ENCODE measurements at places on chromosomes 11 and 22.
A peak's percentile ranks its signal among the peaks of the same experiment; 100 is the strongest.

GRCh38 chr22:47564651-47565434 is 802.4 kb downstream of the TBC1D22A start:
- DNase-seq = no peak

DNA sequence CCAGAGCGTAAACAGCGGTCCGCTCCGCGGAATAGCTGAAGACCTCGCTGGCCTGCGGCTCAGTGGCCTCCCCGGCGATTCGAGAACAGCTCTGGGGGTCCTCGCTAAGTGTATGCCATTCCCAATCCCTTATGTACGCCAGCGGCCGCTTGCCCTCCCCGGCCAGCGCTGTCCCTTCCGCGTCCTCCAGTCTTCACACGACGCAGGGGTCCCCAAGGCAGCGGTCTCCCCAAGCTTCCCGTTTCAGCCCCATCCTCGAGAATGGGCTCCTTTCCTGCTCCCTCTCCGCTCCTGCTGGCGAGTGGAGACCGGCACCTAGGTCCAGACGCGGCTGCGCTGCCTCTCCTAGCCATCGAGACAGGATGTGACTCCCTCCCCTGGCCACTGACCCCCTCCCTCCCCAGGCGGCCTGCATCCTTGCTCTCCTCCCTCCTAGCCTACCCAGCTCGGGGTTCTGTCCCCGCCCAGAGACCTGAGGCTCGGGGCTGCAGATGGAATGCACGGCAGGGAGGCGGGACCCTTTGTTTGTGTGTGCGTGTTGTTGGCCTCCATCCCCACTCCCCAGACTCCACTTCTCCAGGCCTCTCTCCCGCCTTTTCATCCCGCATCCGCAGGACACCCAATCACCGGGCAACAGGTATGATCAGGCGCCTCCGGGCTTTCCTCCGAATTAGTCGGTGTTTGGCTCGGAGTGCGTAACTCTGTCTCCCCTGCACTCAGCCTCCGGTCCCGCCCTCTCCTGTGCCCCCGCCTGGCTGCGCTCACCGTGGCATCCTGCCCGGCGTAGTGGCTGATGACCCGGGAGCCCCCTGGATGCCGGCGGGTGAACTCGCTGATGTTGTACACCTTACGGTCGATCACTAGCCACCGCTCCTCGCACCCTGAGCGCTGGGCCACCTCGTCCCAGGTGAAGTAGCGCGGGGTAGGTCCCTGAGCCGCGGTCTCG is 740 bp downstream of the FADS1 start:
- peak; percentile 54 for DNase-seq

- no peak for DNase-seq
Observed at GRCh38 chr22:39361496-39361895, 11.7 kb downstream of the SYNGR1 start.

- DNase-seq = no peak
Observed at GRCh38 chr11:722346-722811, 16.3 kb downstream of the EPS8L2 start.

GRCh38 chr11:89458716-89459115 is 32.5 kb downstream of the NOX4 start:
- no peak for DNase-seq

DNA sequence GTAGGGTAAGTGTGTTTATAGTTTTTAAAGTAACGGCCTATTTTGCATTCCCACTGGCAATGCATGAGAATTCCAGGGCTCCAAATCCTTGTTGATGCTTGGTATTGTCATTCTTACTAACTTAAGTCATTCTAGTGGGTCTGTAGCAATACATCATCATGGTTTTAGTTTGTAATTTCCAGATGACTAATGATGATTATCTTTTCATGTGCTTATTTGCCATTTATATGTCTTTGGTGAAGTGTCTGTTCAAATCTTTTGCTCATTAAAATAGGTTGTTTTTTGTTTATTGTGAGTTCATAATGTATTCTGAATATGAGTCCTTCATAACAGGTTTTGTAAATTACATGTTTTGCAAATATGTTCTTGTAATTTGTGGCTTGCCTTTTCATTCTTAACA is 31.2 kb downstream of the MTMR3 start:
- no peak for DNase-seq

DNA sequence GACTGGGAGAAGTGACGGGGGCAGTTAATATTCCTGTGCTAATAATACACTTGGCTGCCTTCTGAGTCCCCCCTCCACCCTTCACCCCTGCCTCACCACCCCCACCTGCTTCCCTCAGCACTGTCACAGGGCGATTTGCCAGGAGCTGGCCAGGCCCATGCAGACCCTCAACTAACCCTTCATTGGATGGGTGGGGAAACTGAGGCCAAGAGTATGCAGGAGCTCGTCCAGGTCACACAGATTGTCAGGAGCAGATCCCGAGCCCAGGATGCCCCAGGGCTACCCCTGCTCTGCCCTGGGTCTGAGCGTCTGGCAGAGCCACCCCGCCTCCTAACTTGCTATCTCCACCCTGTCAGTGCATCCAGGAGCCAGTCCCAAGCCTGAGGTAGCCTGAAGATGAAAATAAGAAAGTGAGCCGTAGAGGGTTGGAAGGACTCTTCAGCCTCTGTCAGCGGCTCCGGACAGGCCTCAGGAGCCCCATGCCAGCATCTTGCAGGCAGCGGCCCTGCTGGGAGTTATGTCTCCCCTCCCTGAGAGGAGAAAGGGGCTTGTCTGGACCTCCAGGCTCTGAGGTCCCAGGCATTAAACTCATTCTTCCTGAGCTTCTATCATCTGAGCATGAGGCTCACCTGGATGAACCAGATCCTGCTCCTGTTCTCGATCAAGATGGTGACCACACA is 6.2 kb downstream of the TPBGL start:
- DNase-seq = no peak

GRCh38 chr11:12116425-12117032 is 6.1 kb downstream of the MICAL2 start:
- DNase-seq = no peak

DNA sequence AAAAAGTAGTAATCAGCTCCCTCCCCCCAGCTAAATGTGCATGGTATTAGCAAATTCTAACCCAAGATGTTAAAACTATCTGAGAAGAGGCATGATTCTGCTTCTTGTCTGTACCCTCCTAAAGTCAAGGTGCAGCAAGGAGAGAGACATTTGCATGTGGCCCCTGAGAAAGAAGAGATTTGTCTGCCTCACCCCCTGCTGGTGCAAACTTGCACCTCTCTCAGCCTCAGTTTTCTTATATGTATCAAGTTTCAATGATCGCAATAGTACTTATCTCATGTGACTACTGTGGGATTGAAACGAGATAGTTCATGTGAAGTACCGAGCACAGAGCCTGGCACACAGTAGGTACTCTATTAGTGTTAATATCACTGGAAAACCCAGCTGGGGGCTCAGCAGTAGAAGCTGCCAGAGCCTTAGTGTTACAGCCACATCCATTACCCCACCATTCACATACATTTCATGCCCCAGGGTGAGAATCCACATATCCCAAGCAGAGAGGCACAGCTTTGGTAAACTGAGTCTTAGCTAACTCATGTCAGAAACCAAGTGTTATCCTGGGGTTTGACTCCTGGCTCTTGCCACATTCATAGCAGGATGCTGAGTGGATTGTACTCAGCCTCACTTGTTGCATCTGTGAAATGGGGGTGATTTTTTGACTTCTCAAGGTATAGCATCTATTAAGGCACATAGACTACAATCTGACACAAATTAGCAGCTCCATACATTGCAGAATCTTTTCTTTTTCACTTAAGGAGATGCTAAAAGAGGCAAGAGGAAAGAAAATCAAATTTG is 24.9 kb downstream of the CD44 start:
- DNase-seq = no peak

- DNase-seq = no peak
Observed at GRCh38 chr22:45088576-45088975, 75.1 kb upstream of the NUP50 start.

DNA sequence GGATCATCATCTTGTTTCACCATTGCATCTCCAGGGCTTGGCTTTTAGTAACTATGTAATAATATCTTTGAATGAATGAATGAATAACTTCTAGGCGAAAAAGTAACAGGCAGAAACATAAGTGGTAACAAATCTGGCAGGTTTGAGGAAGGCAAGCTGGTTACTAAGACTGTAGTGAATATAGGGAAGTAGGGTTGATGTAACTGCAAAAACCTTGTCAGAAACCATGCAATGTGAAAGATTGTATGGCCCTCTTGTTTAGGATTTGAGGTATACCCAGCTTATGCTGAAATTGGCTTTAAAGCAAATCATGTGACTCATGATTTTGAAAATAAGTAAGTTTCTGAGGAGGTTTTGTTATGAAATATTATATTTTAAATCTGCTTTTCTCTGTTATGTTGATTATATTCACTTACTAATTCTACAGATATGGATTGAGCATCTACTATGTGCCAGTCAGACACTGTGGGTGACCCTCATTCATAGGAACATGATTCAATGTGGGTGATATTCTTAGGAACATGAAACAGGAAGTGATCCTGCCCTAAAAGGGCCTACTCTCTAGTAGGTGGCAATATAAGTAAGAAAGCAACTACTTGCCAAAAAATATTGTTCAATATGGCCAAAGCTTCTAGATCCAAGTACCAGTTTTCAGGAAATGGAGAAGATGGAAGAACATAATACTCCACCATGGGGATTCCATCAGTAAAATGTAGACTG is 115.5 kb upstream of the CCDC90B start:
- no peak for DNase-seq

DNA sequence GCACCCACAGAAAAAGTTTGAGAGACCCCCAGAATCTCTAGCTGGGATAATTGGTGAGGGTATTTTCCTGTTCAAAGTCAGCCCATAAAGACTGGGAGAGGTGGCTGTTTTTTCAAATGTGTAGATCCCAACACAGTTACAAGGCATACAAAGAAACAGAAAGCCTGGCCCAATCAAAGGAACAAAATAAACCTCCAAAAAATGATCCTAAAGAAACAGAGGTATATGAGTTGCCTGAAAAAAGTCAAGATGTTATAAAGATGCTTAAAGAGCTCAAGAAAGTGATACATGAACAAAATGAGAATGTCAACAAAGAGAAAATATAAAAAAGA is 40.2 kb upstream of the MMP12 start:
- no peak for DNase-seq

- DNase-seq = no peak
Observed at GRCh38 chr22:45586651-45587405, 84.1 kb downstream of the FBLN1 start.

DNA sequence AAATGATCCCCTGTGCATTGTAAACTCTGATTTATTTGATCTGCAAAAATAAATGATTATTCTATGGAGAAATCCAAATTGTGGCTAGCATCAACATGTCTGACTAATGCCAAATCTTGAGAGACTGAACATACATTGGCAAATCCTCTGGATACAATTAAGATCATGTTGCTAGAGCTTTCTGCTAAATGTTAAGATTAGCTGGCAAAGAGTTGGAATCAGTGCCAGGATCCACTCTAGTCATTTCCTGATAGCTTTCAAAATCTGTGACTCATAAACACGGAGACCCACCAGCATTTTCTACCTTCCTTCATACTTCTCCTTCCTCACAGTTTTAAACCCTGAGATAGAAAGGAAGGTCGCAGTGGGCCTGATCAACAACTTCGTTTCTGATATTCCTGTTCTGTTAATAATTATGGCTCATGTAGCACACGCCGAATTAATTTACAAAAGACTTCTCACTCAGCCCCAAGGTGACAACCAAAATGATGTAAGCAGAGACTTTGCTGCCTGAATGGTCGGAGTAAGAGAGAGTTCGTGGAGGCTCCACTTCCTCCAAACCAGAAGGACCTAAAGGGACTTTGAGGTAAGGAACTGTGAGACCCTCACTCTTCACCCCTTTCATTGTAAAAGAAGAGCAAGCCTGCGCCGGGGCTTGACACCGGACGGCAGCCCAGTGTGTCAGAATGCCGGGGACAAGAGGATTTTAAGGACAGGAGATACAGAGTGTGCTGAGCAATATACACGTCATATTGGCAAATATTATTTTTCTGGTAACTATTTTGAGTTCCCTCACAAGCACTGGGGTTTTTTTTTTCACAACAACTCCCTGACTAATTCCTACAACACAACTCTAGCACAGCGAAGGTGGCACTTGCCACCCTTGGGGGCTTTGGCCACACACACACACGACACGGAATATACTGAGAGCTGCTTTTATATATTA is 42.0 kb downstream of the SERPINH1 start:
- no peak for DNase-seq

GRCh38 chr11:45073685-45074141 is 72.7 kb upstream of the PRDM11 start:
- no peak for DNase-seq

DNA sequence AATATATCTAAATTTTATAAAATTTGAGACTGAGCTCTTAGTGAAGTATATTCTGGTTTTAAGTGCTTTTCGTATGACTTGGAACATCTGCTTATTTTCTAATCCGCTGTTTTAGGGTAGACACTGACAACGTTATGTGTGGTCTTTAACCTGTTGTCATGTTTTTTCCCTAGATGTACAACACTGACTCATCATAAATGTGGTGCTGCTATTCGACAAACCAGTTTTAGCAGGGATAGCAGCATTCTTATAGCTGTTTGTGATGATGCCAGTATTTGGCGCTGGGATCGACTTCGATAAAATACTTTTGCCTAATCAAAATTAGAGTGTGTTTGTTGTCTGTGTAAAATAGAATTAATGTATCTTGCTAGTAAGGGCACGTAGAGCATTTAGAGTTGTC is 23.8 kb upstream of the HIKESHI start:
- no peak for DNase-seq

DNA sequence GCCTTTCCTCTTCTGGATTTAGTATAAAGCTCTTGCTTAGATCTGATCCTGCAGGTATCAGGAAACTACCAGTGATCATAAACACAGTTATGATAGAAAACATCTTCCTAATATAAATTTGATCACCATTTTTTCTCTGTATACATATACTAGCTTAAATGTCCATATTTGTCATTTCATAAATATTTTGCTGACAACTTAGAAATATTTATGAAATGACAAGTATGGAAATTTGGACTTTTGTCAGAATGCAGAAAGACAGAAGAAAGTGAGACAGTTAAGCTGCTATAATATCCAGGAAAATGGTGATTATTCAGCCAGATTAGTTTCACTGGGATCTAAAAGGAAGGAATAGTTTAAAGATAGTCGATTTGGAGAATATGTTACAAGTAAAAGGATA is 22.8 kb upstream of the TRIM21 start:
- no peak for DNase-seq

GRCh38 chr22:25404556-25404927 is 159.9 kb upstream of the GRK3 start:
- no peak for DNase-seq

DNA sequence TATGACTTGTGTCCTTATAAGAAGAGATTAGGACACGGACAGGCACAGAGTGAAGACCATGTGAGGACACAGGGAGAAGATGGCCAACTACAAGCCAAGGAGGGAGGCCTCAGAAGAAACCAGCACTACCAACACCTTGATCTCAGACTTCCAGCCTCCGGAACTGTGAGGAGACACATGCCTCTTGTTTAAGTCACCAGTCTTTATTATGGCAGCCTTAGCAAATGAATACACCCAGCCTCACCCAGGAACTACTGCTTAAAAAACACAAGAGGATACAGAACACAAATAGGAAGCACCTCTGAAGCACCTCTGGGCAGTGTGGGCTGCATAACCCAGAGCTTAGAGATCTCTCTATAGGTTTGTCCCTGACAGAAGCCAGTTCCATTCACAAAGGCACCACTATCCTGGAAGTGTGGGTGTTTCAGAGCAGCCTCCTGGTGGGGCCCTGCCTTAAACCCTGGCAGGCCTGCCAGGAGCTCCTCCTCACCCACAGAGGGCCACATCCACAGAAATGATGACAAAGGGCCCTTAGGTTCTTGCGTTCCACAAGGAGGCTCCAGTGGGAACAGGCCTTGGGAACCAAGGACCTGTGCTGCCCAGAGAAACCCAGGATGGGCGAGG is 58.8 kb downstream of the CHRDL2 start:
- DNase-seq = no peak
